COLO829 (cell line): ENCODE measurements at places on chromosomes 5 and 9.

DNA sequence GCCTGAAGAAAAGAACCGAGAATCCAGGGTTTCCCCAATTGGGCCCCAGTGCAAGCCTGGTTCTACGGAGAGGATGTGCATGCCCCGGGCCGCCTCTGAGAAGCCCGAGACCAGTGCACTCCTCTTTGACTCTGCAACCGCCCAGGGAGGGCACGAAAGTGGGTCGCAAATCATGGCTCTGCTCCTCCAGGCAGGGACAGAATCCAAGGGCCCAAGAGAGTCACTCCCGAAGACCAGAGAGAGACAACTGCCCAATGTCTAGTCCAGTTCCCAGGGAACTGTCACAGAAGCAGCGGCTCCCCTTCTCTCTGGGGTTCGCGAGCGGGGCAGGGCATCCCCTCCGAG, 107.8 kb downstream of the PSD2 start:
- DNase-seq, result no peak

DNA sequence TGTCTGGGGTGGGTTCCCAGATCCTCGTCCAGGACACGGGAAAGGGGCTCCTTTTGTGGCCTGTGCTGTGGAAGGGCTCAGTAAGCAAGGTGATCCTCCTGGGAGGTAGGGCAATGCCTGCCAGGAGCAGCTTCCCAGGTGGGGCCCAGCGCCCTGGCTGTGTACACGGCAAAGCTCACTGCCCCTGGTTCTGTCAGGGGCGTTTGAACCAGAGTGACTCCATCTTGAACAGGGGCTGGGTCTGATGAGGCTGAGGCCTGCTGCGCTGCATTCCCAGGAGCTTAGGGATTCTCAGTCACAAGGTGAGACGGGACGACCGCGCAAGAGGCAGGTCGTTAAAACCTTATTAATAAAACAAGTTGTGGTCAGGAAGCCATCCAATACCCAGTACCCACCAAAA, 19.9 kb upstream of the SLC12A7 start:
- DNase-seq, result no peak

GRCh38 chr5:54902791-54903473, 82.5 kb downstream of the ESM1 start:
- DNase-seq, result no peak

- DNase-seq, result no peak
Measured at GRCh38 chr5:58369513-58370190, 90.2 kb downstream of the PLK2 start.

- DNase-seq, result no peak
Measured at GRCh38 chr5:136772491-136772890, 407.1 kb upstream of the TRPC7 start.

- no peak for DNase-seq
Measured at GRCh38 chr5:131718487-131719014, 78.3 kb downstream of the FNIP1 start.

GRCh38 chr9:105264380-105264779, 19.9 kb downstream of the SLC44A1 start:
- DNase-seq, result no peak

DNA sequence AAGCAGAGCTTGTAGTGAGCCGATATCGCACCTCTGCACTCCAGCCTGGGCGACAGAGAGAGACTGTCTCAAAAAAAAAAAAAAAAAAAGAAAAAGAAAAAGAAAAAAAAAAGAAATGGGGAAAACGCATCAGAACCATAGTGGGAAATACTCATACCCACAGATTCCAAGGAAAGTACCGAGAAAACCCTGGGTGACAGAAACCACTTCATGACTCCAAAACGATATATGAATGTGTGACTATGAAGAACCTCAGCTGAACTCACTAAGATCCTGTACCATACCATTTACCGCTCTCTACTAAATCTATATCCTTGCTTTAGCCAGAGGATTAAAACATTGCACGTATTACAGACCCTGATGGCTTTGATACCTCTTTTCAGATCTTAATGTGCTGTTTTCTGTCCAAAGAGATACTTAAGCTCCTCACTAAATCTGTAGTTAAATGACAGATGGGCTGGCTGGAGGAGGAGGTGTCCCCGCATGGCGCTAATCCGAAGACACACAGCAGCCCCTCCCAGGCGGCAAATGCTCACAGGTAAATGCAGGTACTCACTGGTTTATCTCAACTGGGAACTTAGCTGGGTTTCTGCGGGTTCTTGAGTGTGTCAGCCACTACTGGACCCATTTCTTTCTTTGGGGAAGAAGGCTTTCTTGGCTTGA, 2.8 kb downstream of the LPCAT1 start:
- DNase-seq, result no peak

- DNase-seq, result no peak
Measured at GRCh38 chr5:104146652-104147051, 584.1 kb upstream of the NUDT12 start.

DNA sequence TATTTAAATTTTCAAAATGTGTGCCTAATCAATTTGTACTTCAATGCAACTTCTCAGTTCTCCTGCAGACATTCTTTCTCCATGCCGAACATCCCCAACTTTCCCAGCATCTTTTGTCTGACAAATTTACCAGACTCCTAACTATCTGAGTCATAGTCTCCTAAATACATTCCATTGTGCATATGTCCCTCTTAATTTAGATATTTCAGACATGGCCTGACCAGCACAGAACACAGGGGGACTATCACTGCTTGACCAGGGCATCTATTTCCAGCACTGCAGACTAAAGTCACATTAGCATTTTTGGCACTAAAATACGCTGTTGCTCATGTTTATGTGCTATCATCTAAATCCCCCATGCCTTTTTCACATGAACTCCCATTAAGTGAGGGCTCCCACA, 71.9 kb downstream of the ITGA1 start:
- peak; percentile 65 for DNase-seq

DNA sequence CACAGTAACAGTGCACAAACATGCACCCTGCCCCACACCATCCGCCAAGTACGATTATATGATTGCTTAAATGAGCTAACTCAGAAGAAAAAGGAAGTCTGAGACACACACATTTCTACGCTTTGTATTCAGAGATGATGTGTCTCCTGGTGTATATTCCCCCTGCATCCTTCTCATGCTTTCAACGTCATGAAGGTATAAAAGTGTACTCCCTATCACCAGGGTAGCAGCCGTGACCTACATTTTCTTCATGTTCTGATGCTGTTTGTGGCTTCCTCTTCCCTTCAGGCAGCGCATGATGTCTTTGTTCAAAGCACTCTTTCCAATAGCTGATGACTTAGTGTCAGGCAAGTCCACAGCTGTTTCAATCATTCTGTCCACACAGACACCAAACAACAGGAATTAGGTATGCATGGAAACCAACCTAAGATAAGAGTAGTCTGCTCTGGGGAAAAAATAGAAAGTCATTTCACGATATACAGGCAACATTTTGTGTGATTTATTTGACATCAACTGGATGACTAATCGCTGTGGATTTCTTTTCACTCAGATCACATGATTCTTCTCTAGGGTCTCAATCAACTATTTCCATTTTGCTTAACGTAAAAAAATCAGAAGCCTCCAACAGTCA, 269.4 kb upstream of the PTGER4 start:
- DNase-seq, result peak; percentile 72

DNA sequence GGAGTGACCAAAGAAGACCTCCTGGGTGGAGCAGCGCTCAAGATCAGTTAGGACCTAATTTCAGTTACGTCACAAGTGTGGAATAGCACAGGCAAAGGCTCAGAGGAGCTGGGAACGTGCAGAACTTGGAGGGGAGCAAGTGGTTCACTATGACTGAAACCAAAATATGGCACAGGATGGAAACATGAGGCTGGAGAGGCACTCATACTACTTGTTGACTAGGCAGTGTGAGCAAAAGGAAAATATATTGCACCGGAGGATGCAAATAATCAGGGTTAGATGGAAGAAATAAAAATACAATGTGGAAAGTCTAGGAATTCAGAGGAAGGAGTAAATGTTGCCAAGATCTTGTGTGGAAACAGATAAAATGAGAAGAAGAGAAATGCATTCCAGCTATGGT, 148.3 kb downstream of the DCP2 start:
- DNase-seq, result no peak

- DNase-seq, result no peak
Measured at GRCh38 chr9:125243792-125244260, 2.7 kb upstream of the HSPA5 start.

DNA sequence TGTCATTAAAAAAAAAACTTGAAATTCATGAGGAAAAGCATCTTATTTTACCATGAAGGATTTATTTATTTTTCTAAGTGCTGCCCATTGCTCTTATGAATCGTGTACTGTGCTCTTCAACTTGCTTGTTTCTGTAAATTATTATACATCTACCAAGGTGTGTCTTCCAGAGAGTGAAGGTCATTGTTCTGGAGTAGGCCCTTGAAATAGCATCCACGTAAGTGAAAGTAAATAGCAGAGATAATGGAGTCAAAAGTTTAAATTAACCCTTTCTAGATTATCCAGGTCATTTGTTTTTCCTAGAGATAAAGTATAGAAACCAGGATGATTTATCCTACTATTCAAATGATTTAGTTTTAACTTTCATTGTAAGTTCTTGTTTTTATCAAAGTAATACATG, 473.1 kb downstream of the DIRAS2 start:
- DNase-seq, result no peak

DNA sequence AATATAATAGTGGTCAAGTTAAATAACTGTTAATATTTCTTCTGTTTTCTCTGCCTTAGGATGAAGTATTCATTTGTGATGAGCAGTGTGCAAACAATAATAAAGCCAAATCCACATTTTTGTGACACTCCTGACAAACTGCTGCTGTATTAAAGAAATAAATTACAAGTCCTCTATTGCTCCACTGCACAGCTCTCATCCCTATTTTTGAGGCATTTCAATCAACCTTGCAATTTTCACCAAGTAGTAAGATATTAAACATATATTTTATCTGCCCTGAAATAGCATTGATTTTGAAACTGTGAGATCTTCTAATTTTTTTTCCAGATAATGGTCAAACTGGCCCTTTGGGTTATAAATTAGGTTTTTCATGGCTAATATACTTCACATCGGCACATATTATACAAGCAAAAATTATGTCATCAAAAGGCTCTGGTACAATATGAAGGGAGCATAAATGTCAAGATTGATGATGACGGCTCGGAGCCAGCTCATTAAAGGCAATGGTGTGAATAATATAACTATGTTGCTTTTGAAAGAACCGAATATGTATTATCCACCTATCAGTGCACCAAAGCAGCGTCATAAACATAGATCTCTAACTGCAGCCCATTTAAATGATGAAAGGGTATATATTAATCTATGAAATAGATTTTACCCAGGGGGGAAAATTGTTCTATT, 764.9 kb downstream of the DNAH5 start:
- no peak for DNase-seq

DNA sequence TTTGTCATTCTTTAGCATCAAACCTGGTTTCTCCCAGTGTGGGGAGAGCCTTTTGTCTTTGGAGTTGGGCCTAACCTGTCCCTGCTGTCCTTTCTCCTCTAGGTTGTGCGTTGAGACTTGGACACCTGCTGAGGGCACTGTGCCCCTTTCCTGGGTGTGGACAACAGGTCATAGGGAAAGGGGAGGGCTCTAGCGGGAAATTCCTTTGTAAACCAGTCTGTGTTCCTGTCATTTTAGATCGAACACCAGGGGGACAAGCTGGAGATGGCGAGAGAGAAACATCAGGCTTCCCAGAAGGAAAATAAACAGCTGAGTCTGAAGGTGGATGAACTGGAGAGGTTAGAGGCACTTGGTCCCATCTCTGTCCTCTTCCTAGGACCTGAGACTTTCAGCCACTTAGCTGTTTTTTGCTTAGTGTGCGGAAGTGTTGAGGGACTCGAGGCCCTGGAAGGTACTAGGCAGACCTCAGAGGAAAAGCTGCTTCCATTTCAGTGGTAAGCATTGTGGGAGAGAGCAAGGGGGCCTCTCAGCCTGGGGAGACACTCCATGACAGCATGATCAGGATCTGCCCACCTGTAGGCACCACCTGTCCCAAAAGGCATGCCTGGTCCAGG, 8.6 kb upstream of the GLE1 start:
- DNase-seq, result no peak

GRCh38 chr5:93602241-93603077, 19.4 kb downstream of the NR2F1 start:
- DNase-seq, result no peak

DNA sequence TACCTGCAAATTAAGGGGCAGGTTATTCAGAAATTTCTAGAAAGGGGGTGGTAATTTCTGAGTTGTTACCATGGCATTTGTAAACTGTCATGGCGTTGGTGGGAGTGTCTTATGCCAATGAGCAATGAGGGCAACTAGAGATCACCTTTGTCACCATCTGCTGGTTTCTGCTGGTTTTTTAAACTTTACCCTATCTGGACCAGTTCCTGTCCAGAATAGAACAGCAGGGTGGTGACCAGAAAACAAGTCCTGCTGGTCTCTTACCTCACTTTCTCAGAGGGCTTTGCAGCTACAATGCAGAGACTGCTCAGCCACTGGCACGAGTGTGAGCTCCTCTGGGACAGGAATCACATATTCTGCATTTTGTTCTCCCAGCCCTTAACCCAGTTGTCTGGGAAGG, 51.4 kb downstream of the FAM114A2 start:
- no peak for DNase-seq

GRCh38 chr9:81408951-81409350, 280.4 kb downstream of the TLE1 start:
- no peak for DNase-seq

GRCh38 chr9:83599071-83599470, 23.9 kb upstream of the IDNK start:
- no peak for DNase-seq

GRCh38 chr9:108477529-108478006, 378.2 kb downstream of the ACTL7B start:
- no peak for DNase-seq

- no peak for DNase-seq
Measured at GRCh38 chr9:137406876-137407589, 15.9 kb downstream of the EXD3 start.

DNA sequence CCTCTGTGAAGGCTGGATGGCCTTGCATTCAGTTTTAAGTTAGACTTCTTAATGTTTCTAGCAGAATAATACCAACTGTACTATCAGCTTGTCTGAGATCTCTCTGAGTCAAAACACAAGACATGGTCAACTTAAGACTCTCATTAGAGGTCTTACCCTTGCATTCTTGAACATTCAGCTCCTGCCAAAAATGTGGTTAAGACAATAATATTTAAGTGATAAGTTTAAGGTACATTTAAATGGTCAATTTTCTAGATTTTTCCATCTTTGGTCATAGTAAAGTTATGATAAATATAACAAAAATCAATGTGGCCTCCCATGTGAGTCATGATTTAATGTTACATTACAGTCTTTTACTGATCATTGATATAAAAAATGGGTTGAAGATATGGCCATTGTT, 75.0 kb downstream of the NR2F1 start:
- no peak for DNase-seq

DNA sequence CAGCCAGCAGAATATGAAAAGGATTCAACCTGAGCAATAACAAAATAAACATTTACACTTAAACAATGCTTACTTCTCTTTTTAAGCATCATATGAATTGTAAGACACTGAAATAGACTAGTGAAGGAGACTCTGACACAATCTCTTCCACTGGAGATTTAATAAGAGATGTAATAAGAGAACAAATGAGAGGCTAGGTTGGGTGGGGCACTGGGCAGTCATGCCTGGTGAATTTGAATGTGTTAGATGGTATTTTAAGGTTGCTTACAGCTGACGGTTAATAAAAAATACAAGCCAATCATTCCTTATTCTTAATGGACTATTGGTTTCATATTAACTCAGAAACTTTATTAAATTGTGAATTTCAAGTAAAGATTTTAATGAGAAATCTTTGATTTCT, 105.9 kb upstream of the TARS1 start:
- DNase-seq, result no peak
